Activated naive CD8-positive, alpha-beta T cell treated with anti-CD3 and anti-CD28 coated beads for 36 hours (primary cell): ENCODE measurements at places on chromosomes 6 and 20. TPM values are rescaled to one million over a fixed set of nuclear protein-coding genes. Genes with fewer than 3 reads are reported as not detected.

- DNase-seq, result no peak
Observed at GRCh38 chr20:52200870-52201269, 9.3 kb upstream of the ZFP64 start.

GRCh38 chr6:148068437-148069061 lies 274.1 kb upstream of the SASH1 start:
- DNase-seq, result no peak

DNA sequence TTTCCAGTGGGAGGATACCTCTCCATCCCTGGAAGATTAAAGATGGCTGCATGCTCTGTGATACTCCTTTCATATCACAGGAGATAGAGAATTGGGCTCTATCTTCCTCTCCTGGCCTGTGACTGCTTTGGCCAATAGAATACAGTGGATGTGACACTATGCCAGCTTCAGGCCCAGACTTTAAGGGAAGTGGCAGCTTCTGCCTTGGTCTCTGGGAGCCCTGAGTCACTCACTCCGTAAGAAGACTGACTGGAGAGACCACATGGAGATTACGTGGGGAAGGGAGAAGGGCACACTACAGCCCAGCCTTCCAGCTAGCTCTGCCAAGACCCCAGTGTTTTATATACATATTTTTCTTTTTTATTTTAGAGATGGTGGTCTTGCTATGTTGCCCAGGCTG lies 10.4 kb upstream of the MMP9 start:
- DNase-seq, result no peak

DNA sequence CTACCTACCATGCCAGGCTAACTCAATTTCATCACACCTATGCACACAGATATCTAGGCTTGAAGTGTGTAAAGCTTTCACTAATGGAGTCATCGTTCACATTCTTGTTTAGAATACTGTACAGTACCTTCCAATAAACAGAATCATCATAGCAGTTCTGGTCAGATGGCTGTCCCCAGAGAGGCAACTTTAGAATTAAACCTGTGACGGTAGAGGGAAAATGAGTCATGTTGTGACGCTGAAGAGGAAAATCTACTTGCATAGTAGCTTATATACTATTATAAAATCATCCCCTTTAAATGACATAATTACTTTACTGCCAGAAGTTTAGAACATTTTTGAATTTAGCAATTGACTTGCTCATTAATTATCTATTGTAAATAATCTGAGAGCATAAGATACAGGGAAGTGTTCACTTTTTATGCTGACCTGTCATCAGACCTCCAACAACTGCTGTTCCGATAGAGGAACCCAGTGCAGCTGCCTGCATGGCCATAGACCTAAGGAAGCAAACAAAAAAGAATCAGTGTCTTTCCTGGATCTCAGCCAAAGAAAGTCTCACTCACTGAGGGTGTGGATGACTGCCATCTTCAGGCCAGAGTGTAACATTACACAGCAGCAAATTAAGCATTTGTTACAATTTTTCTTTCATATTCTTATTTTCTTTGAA lies 29.8 kb downstream of the RHAG start:
- peak; percentile 6 for DNase-seq

- no peak for DNase-seq
Observed at GRCh38 chr20:37567671-37568588, 40.3 kb upstream of the BLCAP start.

DNA sequence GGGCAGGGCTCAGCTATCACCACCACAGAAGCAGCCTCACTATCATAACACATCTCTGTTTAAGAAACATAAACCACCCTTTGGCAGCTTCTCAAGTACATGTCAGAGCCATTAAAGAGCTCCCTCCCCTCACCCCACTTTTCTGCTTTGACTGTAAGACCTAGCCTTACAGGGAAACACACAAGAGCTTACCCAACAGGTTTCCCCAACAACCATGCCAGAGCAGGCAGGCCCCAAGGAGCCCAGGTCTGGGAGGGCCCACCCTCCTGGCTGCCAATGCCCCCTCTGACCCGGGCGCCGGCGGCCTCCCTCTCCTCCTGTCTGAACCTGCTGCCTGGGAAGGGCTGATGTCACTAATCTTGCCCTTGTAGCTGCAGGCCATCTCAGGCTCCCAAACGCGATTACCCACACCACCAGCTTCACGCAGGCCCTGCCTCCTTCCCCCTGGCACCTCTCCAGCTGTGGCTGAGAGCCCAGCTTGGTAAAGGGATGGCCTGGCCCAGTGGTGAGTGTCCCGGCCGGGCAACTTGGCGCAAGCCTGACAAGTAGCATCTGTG lies 402.0 kb downstream of the MAFB start:
- DNase-seq, result no peak

DNA sequence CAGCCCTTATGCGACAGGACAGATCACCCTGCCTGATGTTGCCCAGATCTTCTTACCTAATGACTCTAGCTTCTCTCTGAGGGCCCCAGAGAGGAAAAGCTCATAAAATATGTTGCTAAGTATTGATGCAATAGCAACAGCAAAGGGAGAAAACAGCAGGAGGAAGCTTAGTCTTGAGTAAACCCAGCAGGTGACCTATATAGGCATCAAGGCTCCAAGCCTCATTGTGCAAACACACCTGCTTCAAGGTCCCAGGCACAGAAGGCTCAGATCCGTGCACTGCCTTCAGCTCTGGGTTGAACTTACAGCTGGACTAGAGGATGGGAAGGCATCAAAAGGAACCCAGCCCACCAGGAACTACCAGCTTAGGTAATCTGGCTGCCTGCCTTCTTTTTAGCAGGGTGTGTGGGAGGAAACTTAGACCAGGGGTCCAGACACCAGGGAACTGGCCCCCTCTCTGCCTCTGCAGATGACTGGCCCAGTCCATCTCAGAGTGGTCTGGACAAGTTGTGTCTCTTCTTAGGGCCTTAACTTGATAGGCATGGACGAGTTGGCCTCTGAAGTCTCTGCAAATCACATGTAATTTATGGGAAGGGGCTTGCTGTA lies 34.4 kb downstream of the TGM3 start:
- DNase-seq, result no peak

DNA sequence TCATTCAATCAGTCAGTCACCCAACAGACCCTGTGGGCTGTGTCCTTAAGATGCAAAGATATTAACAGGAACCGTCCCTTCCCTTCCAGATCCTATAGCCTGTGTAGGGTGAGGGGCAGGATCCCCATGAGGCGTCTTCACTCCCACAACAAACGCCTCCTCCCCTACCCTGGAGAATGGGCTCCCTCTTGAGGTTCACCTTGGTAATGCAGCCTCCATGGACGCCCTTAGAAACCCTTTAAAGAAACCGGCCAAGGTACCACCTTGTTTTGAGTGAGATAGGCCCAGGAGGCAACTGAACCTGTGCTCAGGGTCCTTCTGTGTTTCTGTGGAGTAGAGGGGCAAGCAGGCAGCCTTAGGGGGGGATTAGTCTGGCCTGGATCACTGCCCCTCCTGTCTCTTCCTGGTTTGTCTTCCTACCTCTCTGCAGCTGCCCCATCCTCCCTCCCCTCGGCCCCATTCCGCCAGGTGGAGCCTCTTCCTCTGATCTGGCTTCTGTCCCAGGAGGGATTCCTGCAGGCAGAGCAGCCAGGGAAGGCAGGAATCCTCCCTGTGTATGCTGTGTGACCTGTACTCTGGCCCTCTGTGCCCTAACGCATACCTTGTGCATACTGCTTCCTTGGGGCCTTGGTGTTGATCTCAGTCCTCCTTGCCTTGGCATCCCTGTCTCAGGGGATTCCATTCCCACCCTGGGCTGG lies 6.6 kb upstream of the GUCA1A start:
- peak; percentile 68 for DNase-seq

- no peak for DNase-seq
Observed at GRCh38 chr6:151440930-151441329, 11.0 kb downstream of the RMND1 start.

- DNase-seq, result no peak
Observed at GRCh38 chr6:5729080-5729434, 277.7 kb downstream of the NRN1 start.

- DNase-seq, result peak; percentile 48
Observed at GRCh38 chr20:63896264-63897105, 1.6 kb downstream of the DNAJC5 start.

DNA sequence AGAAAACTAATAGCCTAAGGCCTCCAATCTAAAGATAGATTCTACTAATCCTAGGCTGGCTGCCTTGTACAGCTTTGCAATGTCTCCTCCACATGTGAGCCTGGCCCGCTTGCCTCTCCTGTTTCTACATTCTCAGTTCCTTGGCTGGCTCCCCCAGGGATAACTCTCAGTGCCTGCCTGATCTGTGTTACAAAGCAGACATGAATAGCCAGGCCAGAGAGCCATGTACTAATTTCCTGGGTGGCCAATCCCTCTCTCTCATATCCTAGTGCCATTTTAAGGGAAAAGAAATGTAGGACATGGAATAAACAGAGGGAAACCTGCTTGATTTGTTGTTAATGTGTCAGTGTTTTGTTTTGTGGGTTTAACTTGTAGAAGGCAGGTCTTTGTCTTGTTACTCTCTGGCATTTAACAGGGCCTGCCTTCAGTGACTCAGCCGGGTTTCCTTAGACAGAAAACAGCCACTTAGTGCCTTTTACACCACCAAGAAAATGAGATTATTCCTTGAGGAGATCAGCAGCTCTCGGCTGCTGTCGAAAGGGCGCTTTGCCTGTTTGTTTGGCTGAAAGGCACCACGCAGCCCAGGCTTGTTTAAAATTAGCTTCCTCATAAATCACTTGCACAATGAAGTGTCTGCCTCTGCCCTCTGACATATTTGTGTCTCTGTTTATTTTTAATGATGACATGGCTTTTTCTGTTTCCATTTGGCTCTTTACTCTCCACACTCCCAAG lies 702.7 kb downstream of the MAFB start:
- no peak for DNase-seq

- no peak for DNase-seq
Observed at GRCh38 chr6:43951063-43951755, 176.0 kb downstream of the MRPL14 start.

DNA sequence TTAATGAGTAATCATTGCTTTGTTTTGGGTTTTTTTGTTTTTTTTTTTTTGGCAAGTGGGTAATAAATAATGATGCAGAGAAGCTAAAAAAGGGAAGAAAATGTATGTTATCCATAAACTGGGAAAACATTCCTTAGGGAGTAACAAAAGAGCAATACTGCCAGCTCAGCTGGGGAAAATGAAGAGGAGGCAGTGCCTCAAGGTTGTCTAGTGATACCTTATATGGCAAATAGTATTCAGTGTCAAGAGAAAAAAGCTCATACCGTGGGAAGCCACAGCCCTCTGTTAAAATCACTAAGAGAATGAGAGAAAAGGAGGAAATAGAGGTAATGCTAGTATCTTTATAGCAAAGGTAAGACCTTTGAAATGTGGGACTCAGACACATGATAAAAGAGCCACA lies 47.1 kb upstream of the SMLR1 start:
- DNase-seq, result no peak

Gene COL11A2
- total RNA-seq, result 1.0 TPM

Gene ZBTB9
- 11.3 TPM for total RNA-seq

Gene HLA-DQB1
- 17.5 TPM for total RNA-seq

Gene RAD21L1
- total RNA-seq, result not detected

Gene ASCC3
- 50.7 TPM for total RNA-seq

Gene BPIFB4
- not detected for total RNA-seq
